ENCODE measurements at places on chromosomes 5 and 9.

- DNase-seq = no peak
These were observed 24.2 kb downstream of the PPIC start for GRCh38 chr5:123012321-123012720.

DNA sequence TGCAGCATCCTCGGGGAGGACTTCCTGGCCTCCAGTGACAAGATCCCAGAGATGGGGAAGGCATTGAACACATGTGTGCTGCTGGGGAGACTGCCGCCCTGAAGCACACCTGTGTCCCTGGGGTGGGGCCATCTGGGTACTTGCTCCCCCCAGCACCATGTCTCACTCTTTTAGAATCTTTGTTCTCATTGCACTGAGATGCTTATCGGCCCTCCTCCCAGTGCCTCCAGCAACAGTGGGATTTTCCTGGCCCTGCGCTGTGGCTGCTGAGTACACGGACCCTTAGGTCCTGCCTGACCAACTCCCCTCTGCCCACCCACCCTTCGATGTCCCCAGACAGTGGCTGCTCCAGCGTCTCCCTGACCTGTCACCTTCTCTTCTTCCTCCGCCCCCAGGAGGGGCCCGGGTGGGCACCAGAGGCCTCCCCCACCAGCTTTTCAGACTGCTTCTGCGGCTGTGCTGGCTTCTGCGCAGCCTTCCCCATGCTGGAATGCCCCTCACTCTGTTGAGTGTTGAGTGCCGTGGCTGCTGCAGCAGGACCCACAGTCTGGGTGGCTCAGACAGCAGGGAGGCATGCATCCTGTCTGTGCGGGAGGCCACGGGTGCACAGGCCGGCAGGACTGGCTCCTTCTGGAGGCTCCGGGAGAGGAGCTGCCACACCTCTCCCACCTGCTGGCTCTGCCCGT, 145.9 kb upstream of the IRX2 start:
- no peak for DNase-seq

GRCh38 chr9:2047144-2047671, 32.1 kb downstream of the SMARCA2 start:
- no peak for DNase-seq

- no peak for DNase-seq
These were observed 284.9 kb upstream of the IRX4 start for GRCh38 chr5:2167671-2168070.

- no peak for DNase-seq
These were observed 65.2 kb downstream of the TMEM167A start for GRCh38 chr5:83011985-83012384.

DNA sequence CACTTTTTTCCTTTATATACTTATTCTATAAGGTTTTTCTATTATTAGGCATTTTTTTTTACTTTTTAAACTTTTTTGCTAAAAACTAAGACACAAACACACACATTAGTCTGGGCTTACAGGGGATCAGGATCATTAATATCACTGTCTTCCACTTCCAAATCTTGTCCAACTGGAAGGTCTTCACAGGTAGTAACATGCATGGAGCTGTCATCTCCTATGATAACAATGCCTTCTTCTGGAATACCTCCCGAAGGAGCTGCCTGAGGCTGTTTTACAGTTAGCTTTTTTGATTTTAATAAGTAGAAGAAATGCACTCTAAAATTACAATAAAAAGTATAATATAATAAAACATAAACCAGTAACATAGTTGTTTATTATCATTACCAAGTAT, 345.5 kb upstream of the PTGER4 start:
- no peak for DNase-seq

All from immature natural killer cell (primary cell).